ENCODE measurements at places on chromosomes 11 and 22. TPM values are rescaled to one million over a fixed set of nuclear protein-coding genes. Genes with fewer than 3 reads are reported as not detected.

- peak; percentile 16 for DNase-seq
These were observed 9.0 kb upstream of the VPREB1 start for GRCh38 chr22:22235558-22235957.

GRCh38 chr11:82719361-82720105 lies 14.1 kb downstream of the FAM181B start:
- no peak for DNase-seq

DNA sequence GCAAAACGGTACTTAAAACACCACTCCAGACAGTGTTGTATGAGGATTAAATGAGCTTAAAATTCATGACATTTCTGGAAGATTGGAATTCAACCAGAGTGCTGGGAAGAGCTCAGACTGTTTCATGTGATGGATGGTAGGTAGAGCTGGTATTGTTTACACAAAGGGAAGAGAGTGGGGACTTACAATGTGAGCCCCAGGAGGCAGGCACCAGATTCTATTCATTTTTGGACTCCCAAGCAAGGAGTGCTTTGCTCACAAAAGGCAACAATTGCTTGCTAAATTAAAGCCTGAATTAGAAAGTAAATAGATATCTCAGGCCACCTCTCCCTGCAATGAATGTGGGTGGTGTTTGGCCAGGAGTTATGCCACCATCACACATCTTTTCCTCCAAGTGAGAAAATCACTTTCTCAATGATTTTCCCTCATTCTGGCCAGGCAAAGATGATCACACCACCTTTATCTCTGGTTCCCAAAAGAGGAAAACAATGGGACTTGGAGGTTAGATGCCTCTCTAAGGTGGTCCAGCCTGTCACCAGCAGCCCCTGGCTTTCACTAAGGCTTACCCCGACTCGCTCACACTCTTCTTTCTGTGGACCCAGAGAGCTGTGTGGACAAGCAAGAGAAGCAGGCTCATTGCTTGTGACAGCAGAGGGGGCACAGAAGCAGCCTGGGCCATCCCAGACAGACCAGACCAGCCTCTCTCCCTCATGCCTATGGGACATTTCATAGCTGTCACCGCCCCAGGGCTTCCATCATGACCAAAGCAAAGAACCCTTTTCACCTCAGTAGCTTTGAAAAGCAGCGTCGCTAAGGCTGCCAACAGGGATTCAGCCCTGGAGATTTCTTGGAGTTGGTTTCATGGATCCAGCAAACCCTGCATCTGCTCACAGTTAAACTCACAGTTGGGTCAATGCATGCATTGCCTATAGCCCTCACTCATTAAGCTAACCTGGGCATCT lies 63.5 kb upstream of the DRD2 start:
- DNase-seq: no peak

DNA sequence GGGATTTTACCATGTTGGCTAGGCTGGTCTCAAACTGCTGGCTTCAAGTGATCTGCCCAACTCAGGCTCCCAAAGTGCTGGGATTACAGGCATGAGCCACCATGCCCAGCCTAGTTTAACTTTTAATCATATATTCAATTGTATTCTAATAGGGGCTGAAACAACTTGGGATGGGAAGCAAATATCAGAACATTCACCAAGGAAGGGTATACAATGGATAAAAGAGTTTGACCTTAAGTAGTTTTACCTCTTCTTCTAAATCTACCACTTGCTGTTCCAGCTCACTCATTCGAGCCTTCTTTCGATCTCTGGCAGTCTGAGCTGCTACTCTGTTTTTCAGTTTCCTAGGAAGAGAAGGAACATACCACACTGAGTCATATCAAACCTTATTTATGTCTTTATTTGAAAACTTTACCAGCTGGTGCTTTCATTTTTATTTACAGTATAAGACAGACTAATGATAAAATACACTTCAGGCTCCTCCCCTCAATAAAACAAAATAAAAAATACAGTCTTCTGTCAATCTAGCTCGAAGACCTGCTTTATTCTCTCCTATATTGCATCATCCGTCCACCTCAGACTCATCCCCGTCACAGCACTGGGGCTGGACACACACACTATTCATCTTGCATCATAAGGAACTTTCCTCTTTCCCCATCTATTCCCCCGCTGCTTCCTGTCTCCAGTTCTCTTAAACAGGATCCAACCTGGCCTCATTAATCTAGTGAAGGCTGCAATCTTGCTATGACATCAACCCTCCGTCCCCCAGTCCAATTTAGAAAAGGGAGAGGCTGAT lies 1.4 kb downstream of the XBP1 start:
- peak; percentile 81 for DNase-seq

DNA sequence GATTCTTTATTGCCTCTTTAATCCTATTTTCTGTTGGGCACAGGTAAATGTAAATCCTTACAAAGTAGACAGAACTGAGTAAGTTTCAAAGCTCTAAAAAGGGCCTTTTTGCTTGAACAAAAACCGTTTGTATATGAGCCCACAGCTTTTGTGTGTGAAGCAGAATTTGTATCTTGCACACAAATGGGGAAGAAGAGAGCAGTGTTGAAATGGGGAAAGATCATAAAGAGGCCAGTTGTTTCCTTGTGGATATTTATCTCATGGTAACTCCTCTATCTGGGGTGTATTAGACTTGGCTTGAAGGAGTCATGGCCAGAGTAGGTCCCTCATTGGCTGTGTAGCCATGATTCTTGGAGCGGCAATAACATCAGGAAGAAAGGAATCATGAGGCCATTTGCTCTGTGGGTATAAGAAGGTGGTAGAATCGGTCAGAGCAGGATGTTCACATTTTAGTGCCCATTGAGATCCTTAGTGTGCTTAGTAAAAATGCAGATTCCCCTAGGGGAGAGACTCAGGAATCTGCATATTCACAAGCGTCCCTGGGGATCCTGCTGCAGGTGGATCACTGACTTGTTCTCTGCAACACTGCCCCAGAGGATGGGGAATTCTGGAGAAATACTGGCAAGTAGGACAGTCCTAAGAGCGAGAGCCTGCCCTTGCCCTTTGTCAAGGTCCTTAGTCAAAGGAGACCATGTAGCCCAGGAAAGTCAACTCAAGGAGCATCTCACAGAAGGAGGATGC lies 126.5 kb downstream of the LDLRAD3 start:
- no peak for DNase-seq

GRCh38 chr22:29457730-29458129 lies 19.3 kb downstream of the RFPL1 start:
- DNase-seq: peak; percentile 26

DNA sequence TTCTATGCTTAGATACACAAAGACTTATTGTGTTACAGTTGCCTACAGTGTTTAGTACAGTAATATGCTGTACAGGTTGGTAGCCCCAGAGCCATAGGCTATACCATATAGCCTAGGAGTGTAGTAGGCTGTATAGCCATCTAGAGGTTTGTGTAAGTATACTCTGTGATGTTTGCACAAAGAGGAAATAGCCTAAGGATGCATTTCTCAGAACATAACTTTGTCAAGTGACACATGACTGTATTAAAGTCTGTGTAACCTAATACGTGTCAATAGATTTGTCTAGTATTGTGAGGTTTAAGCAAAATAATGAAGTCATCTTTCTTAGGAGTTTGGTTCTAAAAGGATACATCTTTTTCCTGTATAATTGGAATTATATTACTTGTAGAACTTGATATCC lies 5.5 kb downstream of the ZC3H12C start:
- no peak for DNase-seq

- peak; percentile 2 for DNase-seq
These were observed 41.2 kb upstream of the TESMIN start for GRCh38 chr11:68792400-68792966.

- peak; percentile 72 for DNase-seq
These were observed 188.0 kb downstream of the MAML2 start for GRCh38 chr11:96154802-96155520.

DNA sequence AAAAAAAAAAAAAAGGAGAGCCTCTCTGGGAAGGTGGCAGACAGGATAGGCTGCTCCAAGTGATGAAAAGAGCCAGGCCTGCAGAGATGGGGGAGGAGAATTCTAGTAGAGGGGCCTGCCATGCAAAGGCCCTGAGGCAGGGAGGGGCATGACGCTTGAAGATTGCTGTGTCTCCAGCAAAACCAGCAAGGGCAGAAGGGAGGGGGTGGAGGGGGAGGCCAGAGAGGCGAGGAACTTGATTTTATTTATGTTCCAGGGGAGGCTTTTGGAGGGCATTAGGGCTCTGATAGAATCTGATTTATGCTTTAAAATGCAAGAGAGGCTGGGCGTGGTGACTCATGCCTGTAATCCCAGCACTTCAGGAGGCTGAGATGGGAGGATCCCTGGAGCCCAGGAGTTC lies 16.7 kb upstream of the PACSIN2 start:
- no peak for DNase-seq

DNA sequence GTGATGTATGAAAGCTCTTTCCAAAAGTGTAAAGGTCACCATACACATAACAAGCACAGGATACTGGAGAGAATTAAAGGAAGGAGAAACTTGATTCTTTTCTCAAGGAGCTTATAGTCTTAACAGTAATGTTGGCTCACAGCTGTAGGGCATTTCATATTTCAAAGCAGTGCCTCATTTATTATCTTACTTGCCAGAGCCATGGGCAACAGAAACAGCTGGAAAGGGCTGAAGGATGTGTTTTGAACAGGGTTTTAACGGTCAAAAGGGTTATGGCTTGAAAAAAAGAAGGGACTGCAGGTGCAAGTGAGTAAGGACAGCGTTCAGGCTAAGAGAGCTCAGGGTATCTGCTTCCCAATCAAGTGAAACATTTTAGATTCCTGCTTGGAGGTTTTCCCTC lies 2.7 kb upstream of the GRAMD1B start:
- DNase-seq: no peak

- no peak for DNase-seq
These were observed 29.2 kb downstream of the INCENP start for GRCh38 chr11:62153087-62153395.

DNA sequence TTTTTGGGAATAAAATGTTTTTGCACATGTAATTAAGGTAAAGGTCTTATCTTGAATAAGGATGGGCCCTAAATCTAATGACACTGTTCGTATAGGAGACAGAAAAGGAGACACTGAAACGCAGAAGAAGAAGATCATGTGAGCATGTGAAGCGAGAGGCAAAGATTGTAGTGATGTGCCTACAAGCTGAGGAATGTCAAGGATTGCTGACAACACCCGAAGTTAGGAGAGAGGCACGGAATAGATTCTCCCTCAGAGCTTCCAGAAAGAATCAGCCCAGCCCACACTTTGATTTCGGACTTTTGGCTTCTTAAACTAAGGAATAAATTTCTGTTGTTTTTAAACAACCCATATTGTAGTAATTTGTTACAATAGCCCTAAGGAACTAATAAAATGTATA lies 4.1 kb upstream of the BLID start:
- no peak for DNase-seq

Gene DGAT2
- total RNA-seq: 1.2 TPM

GRCh38 chr22:32042924-32043323 lies at the start of gene SLC5A1:
Gene SLC5A1, plus strand, starts transcription at chr22:32043261. Its CDS starts 21 bp downstream, at chr22:32043282.
- DNase-seq: no peak

DNA sequence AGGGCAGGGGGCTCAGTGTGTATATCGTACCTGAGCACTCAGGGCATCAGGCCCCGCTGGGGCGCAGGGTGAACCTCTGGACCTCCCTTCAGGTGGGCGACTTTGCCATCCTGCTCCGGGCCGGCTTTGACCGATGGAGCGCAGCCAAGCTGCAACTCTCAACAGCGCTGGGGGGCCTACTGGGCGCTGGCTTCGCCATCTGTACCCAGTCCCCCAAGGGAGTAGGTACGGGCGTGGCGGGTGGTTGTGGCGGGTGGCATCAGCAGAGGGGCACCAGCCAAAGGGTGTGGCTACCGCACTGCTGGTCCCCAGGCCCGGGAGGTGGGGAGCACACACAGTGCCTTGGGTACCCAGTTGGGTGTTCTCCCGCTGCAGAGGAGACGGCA lies 6.3 kb downstream of the SLC39A13 start:
- DNase-seq: no peak
